ENCODE measurements at places on chromosomes 3 and 15.

GRCh38 chr15:89441295-89441812 is 55.0 kb downstream of the RHCG start:
- no peak for DNase-seq

DNA sequence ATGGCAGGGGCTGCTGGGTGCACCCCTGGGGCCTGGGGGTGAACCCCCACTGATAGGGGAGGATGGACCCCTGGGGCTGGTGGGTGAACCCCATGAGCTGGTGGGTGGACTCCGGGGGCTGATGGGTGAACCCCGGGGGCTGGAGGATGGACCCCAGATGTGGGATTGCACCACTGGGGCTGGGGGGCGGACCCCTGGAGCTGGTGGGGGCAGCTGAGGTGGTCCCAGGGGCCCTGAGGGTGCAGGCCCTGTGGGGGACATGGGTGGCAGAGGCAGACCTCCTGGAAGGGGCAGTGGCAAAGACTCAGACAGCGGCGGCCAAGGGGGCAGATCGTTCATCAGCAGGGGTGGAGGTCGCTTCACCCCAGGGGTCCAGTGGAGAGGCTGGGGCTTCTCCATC is 17.4 kb upstream of the TXNRD3 start:
- no peak for DNase-seq

DNA sequence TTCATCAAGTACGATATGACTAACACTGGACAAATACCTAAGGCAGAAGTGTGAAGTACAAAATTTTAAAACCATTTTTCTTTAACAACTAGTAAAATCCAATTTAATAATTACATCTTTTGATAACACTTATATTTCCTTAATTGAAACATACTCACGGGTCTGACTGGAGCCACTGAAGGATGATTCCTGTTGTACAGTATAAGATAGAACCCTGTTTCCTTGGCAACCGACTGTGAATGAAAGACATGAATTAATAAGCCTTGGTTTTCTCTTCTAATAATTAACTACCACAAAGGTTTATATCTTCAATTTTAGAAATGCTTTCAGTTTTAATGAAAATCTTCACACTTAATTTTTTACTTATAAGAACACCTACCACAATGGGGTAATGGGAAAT is 19.4 kb downstream of the DHX36 start:
- no peak for DNase-seq

DNA sequence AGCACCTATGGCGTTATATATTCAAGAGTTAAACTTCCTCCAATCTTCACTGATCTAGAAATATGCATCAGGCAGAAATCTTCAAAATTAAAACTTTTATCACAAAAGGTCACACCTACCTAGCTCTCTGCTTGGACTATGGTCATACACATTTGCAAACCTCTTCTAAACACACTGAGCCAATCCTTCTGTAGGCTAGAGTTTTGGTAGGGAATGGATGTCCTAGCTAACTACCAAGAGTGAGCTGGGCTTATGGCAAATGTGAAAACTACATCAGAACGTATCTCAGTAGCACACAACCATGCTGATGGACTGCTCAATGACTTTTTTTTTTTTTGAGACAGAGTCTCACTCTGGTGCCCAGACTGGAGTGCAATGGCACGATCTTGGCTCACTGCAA is 29.6 kb downstream of the SETD2 start:
- DNase-seq: no peak

DNA sequence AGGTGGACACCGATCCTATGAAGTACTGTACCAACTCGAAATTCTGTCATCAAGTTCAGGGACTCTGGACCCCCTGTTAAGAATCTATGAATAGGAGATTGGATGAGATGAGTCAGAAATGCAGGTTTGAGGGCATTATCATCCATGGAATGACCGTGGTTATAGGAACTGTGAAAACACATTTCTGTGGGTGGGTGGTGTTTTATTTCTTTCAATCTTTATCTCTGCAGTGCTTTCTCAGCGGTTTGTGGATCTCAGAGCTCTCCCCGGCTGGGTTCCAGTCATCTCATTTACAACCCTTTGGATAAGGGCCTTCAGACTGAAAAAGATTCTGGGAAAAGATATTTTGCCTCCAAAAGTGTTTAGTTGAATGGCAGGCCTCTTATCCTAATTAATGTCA is 5.4 kb upstream of the ABHD17C start:
- no peak for DNase-seq

- no peak for DNase-seq
These were observed 51.6 kb downstream of the ACAD9 start for GRCh38 chr3:128931046-128931445.

GRCh38 chr3:151688571-151688970 is 45.2 kb upstream of the AADACL2 start:
- no peak for DNase-seq

DNA sequence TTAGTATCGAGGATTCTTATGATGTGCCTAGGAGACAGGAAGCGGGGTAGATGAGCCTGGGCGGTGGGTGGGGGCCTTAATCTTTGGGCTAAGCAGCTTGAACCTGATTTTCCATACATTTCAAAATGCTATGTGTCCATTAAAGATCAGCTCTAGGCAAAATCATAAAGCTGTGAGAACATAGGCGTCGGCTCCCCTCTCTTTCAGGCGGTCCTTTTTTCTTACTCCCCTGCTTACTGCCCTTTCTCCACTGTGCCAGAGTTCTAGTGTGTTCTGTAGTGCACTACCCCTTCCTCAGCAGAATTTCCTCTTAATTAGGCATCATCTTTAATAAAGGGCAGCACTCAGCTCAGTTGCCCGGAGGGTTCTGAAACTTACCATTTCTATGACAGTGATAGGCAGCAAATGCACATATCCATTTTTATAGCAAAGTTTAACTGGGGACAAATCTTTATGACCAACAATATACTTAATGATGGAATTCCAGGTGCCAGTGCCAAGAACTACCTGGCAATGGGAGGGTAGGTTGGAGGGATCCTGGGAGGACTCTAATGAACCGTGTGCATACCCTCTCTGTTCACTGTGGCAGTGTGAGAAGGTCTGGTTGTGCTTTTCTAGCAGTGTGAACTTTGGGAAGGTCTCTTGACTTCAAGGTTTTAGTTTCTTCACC is 404.5 kb upstream of the TPM1 start:
- DNase-seq: no peak

DNA sequence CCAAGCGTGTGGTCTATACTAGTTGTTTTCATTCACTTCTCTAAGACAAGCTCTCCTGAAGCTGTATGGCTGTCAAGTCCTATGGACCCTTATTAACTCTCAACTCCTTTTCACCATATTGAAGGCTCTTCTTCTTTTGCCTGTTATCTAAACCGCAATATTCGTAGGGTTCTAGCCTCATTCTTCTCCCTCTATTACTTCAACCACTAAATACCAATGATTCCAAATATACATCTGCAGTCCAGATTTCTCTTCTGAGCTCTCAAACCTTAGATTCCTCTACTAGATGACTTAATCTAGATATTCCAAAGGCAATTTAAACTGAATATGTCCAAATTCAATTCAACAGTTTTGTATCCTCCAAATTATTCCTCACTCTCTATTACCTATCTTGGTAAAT is 24.6 kb downstream of the AQR start:
- no peak for DNase-seq
